ENCODE measurements at places on chromosomes 1 and 21.

- no peak for DNase-seq
Observed at GRCh38 chr1:182200025-182200812, 138.7 kb upstream of the ZNF648 start.

DNA sequence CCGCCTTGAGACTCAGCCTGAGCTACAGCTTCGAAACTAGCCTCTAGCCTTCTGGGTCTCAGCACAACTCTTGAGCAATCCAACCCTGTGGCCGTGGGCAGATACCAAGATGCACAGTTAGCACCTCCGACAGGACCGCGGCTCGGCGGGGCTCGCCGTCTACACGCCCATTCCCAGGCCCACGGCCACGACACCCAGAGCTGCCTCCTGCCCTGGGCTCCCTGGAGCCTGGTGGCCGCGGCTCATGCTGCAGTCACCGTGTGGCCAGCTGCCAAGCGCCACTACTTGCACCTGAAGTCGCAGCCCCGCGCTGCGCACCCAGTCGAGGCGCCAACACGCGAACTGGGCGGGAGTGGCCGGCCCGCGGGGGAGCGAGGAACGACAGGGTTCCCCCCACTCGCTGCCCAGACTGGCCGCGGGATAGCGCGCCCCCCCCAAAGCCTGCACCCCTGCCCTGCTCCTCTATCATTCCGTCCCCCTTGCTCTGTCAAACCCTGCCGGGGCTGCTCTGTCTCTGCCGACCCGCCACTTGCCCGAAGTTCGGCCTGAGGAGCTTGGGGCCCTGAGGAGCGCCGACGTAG lies 729 bp upstream of the CDCA8 start:
- DNase-seq, result no peak

- DNase-seq, result no peak
Observed at GRCh38 chr1:75392278-75392677, 218.6 kb downstream of the SLC44A5 start.

GRCh38 chr1:37549341-37549740 lies 4.8 kb downstream of the SNIP1 start:
- no peak for DNase-seq

- no peak for DNase-seq
Observed at GRCh38 chr1:43619996-43620920, 29.7 kb upstream of the KDM4A start.

- DNase-seq, result no peak
Observed at GRCh38 chr21:36908260-36908908, 58.1 kb downstream of the HLCS start.

GRCh38 chr1:74681851-74682250 lies 8.3 kb upstream of the ERICH3 start:
- DNase-seq, result no peak

DNA sequence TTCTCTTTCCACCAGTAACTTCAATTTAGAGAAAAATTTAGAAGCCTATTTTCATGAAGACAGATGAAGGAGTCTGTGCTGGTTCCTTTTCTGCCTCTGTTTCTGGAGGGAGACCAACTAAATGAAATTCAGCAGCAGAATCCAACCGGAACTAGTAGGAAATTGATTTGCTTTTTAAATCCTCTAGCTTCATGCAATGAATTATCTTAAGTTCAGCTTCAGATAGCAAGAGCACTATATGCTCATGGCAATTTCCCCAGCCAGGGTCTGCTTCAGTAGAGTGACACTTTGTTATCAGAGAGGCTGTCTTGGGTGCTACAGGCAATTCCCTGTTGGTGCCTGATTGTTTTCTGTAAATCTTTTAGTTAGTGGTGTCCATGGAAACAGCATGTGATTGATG lies 189.7 kb downstream of the SLC35F3 start:
- no peak for DNase-seq

DNA sequence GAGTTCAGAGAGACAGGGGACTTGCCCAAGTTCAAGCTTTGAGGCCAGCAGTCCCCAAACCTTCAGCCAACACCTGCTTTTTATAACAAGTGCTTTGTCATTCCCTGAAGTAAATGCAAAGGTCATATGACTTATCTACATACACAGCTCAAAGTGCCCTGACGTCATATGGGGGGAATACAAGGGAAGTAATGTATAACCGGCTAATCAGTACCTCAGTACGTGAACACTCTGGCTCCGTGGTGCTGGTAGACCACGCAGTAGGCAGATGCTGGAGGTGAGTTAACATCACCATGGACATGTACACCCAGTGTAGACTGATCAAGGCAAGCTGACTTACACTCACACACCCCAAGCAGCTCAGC lies 60.0 kb downstream of the BACE2 start:
- DNase-seq, result no peak

DNA sequence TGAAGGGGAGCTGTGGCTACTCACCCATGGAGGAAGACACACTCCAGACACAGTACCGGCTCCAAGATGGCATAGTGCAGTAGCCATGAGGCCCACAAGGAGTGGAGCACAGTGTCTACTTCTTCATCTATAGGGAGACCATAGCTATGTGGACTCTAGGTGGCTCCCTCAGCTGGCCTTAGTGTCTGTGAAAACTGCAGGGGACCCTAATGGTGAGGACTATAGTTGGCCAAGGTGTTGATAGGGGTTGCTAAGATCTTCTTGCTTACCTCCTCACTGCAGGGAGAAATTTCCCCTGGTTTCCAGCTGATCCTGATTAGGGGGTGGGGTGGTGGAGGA lies 58.9 kb downstream of the DIPK1A start:
- no peak for DNase-seq

- DNase-seq, result no peak
Observed at GRCh38 chr1:222867316-222867715, 52.5 kb downstream of the DISP1 start.

- no peak for DNase-seq
Observed at GRCh38 chr21:19475525-19475924, 1071.9 kb upstream of the TMPRSS15 start.

DNA sequence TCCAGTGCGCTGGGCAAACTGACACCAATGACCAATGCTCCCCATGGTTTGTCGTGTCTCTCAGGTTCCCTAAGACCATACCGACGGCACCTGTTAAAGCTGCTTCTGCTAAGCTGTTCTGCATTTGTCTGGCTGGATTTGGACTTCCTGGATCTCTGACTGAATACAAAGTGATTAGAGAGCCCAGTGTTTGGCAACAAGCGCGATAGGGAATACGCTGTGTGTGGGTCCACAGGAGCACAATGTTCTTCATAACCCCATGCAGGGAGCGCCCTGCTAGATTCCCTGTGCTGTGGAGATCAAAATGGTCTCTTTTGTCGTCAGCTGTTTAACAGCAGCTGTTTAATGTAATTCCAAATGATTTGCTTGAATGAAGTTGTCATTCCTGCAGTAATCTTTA lies 26.0 kb upstream of the ESRRG start:
- DNase-seq, result no peak

- no peak for DNase-seq
Observed at GRCh38 chr21:43805275-43805800, 16.0 kb downstream of the RRP1 start.

DNA sequence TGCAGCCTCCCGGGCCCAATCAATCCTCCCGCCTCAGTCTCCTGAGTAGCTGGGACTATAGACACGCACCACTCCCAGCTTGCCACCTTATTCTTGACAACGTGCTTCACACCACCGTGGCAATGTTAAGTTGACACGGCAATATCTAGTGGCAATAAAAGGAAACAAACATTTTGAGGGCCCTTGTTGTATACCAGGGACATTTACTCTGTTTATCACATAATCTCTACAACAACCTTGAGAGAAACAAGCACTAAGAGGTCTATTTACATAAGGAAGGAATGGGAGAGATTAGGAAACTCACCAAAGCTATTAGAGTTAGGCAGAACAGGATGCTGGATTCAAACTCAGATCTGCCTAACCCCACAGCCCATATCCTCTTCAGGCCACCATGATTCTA lies 3.1 kb downstream of the KLHDC8A start:
- no peak for DNase-seq

- DNase-seq, result no peak
Observed at GRCh38 chr1:205285381-205286101, 36.0 kb downstream of the NUAK2 start.

- no peak for DNase-seq
Observed at GRCh38 chr21:31798842-31799704, 67.2 kb upstream of the SCAF4 start.

GRCh38 chr1:33815061-33815460 lies 48.8 kb upstream of the HMGB4 start:
- no peak for DNase-seq

DNA sequence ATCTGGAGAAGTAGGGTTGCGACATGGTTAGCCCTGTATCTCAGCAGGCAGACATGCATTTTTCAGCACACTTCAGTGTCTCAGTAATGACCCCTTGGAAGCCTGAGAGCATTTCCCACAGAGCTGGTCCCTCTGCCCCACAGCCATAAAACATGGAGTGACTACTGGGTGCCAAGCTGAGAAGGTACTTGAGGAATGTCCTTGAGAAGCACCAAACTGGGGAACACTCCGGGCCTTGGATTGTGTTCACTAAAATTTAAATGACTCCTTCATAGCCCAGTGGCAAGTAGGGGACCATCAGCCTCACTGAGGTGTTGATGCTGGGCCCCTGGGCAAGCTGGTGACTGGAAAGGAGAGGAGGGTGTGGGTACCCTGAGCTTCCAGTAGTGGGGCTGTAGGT lies 54.7 kb downstream of the KCNJ6 start:
- no peak for DNase-seq

- no peak for DNase-seq
Observed at GRCh38 chr1:5734996-5735395, 257.2 kb downstream of the NPHP4 start.

DNA sequence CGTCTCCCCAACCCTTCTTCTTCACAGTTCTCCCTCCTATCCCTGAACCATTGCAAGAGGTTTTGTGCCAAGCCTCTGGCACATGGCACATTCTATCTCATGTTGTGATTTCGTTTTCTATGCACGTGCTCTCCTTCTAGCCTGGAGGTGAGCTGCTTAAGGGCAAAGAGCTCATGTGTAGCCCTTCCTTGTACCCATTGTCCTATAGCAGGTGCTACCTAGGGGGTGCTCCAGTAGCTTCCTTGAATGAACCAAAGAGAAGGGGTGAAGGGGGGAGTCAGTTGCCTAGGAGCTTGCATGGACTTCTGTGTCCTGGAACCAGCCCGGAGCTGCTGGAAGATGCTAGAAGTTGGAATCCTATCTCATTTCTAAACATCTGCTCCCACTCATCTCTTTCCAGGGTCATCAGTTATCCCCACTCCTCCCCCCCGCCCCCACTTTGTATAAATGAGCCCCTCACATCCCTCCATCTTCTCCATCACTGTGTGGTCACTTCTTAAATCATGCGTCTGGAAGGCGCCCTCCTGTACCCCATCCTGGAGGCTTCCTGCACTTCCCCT lies 535 bp upstream of the DISC1 start:
- no peak for DNase-seq

DNA sequence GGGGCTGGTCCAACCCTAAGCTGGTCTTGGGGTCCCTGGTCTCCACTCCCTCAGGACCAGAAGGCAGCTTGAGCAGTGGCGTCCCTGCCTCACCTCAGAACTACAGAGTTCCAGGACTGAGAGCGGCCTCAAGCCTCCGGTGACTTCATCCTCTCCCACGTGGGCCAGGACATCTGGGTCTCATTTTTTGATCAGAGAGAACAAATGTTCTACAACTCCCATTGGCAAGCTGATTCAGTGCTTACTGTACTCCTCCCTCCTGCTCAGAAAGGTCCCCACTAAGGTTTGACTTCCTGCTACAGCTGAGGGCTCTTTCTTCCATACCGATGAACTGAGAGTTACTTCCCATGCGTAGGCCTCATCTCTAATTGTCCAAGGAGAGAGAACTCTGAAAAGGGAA lies 78.5 kb downstream of the PLXNA2 start:
- no peak for DNase-seq

DNA sequence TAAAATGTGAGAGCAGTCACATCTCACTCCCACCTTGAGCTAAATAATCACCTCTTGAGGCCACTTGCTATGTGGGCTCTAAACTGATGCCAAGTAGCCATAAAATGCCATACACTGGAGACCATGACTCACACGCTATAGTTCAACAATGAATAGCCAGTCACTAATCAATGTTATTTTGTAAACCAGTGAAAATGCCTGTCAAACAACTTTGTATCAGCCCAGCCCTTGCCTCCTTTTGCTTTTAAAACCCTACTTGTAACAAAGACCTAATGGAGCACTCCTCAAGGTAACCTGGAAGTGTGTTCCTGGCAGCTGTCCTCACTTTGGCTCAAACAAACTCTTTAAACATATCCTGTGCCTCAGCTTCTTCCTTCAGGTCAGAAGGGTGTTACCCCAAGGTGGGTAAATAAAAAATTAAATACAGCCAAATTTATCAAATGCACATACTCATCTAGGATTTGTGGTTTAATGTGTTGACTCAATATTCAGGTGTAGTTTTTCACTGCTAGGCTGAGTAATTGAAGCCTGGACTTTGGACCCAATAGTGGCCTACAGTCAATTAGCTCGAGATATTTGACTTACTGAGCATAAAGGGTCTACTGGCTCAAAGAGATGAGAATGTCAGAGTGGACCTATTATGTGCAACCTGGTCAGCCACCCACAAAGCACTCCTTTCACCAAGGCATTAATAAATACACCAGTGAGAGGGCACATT lies 154.3 kb downstream of the COQ8A start:
- DNase-seq, result no peak

DNA sequence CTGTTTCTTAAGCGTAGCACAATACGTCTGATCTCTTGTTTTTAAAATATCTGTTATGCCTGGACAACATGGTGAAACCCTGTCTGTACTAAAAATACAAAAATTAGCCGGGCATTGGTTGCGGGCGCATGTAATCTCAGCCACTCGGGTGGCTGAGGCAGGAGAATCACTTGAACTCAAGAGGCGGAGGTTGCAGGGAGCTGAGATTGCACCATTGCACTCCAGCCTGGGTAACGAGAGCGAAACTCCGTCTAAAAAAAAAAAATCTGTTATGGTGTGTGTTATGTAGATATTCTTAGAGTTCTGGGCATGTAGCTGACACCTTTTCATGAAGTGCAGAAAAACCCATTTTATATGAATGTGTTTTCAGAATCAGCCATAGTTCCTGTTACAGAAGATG lies 38.2 kb downstream of the RABGAP1L start:
- no peak for DNase-seq
